ENCODE measurements at places on chromosomes 13 and 19.

DNA sequence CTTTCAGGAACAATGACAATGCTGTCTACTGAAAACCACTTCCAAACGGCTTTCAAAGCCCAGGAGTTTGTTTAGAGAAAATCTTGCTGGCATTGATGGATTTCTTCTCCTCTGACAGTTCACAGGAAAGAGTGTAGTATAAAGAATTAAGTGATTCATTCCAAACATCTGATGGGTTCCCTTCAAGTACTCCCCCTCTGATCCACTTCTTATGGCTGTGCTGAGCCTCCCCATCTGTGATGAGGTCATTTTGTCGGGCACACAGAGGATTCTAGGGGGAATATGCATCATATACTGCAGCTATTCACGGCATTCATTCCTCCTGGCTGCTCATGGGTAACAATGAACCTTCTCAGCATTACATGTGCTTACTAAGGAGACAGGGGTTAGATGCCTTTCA, 107.9 kb downstream of the RGCC start:
- peak; percentile 62 for DNase-seq

- no peak for DNase-seq
Observed at GRCh38 chr13:40153516-40153915, 498.1 kb downstream of the COG6 start.

DNA sequence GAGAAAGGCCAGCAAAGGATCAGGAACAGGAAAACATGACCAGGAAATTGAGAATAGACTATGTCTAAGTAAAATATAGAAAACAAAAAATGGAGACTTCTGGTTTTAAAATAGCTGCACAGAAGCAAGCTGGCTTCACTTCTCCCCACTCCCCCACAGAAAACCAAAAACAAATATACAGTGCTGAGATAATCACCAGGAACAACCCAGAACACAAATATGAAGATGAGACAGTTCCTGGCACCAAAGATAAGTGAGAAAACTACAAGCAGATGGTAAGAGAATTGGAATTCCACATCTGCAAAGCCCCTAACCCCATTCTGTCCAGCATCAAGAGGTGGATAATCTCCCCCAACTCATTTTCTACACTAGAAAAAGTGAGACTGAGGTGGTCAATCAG, 397.7 kb downstream of the SUCLA2 start:
- no peak for DNase-seq

- DNase-seq, result no peak
Observed at GRCh38 chr19:15575406-15575805, 39.6 kb upstream of the CYP4F8 start.

DNA sequence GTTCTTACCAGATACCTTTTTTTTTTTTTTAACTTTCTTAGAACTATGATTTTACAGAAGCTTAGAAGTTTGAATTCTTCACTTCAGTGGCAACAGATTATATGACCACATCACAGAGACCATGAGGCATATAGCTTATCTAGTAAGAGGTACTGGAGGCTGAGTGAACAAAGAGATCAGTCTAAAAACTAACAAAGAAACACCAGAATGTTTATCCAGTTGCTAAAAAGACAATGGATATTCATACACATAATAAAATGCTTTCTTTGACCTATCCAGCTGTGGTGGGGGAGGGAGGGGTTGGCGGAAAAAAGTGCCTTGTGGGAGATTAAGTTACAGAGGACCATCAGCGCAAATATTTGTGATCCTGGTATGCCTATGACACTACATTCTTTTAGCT, 34.7 kb upstream of the SLITRK6 start:
- DNase-seq, result no peak

DNA sequence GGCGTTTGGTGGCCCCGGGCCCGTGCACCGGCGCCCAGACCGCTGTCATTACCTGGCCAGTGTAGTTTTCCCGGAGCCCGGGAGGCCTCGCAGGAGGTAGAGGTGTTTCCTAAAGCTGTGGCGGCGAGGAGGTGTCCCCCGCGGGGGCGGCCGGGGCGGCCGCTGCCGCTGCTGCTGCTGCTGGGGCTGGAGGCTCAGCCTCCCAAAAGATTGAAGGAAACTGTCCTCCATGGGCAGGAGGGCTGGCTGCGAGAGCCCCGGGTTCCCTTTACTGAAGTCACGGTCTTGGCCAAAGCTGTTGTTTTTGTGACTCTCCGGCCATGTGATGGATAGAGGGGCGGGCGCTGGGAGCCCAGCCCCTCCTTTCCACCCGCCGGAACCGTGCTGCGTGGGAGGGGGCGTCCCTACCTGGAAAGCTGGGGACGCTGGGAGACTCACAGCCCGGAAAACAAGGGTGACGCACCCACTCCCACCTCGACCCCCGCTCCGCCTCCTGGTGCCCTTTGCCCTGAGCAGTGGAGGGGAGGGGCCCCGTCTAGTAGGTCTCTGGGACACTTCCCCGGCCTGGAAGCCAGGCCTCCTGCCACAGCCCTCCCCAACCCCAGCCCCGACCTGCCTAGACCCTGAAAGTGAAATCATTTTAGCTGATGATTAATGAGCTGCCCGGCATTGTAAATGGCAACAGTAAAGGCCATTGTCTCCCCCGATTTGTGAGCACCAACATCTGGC, at the start of gene N4BP2L1:
Gene N4BP2L1 (minus strand): TSS at position 279 of the 729 bp plus-strand sequence. CDS start 48 bp downstream, at position 231.
- DNase-seq, result peak; percentile 78

DNA sequence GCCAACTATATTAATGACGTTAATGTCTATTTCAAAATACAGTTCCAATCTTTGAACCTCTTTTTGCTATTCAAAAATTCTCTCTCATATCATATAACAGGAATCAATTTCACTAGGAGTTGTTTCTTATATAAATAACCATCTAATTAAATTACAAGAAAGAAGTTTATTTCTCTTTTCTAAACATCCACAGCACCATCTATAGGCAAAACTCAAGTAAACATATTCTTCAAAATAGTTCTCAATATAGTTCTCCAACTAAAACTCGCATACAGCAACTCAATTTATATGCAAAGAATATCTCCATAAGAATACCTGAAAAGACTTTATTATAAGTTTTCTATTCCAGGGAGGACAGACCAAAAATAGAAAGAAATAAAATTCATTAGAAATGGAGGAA, 65.6 kb downstream of the RBM26 start:
- DNase-seq, result no peak

DNA sequence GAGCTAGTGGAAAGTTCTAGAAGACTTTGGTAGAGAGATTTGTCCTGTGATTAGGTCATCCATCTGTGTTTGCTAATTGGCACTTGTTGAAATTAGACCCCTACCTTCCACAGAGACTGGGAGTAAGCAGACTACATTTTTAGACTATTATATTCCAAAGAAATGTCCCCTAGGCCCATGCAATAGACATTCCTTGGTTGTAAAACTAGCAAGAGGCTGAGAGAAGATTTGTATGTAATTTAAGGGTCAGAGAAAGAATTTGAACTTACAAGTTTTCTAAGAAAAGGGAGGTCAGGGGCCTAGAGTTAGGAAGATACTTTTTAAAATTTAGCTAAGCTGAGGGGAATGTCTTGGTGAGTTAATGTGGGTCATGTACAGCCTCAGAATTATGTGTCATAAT, 470.7 kb upstream of the SLITRK1 start:
- DNase-seq, result no peak

- DNase-seq, result no peak
Observed at GRCh38 chr13:69947582-69947981, 160.0 kb upstream of the ATXN8OS start.

DNA sequence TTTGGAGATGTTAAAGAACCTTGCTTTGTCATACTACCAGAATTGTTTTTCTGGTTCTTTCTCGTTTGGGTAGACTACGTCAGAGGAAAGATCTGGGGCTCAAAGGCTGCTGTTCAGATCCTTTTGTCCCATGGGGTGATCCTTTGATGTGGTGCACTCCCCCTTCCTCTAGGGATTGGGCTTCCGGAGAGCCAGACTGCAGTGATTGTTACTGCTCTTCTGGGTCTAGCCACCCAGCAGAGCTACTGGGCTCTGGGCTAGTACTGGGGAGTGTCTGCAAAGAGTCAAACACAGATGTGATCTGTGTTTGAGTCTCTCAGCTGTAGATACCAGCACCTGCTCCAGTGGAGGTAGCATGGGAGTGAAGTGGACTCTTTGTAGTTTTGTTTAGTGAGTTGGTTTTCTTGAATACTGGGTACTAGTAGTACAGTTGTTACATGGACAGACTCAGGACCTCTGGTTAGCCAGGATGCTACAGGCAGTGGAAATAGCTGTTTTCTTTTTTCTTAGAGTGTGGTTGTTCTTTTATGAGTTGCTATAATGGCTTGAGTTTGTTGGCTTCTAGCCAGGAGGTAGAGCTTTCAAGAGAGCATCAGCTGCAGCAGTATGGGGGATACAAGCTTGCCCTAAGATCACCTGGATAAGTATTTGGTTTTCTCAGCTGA, 34.4 kb downstream of the DNAJC15 start:
- DNase-seq, result no peak

GRCh38 chr13:101700598-101700997, 248.1 kb downstream of the ITGBL1 start:
- DNase-seq, result no peak

DNA sequence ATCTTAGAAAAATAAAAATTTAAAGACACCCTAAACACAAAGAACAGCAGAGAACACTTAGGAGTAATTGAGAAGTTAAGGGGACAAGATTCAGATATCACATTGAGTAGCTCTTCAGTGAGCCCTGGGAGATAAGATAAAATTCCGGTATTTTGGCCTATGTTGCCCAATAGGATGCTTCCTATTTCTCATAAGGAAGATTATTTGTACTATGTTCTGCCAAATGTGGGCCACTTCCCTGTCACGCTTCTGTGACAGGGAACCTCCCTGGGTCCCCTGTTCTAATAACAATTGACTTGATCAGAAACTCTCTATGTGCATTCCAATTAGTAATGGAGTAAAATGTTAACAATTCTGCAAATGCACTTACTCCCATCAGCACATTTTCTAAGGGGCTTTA, 310.7 kb downstream of the MYO16 start:
- no peak for DNase-seq

- DNase-seq, result peak; percentile 43
Observed at GRCh38 chr19:2820112-2820702, 539 bp downstream of the ZNF554 start.

Data from right hindlimb (tissue), 1 donor.